ENCODE measurements at places on chromosomes 13 and 19.

GRCh38 chr19:39870171-39870971 lies 24.2 kb upstream of the FBL start:
- peak; percentile 77 for DNase-seq

DNA sequence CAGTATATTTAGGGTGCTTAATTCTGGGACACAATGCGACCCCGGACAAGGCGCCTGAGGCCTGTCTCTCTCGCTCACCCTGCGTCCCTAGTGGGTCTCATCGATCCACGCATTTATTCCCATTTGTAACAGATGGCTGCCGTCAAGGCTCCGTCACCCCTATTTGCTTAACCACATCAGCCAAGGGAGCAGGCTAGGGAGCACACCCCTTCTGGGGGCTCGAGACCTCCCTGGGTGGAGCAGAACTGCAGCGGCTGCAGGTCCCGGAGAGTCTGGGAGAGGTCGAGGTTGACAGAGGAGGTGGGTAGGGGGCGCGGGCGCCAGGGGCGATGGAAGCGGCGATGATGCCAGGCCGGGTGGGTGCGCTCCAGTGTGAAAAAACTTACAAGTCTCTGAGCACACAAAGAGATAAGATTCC lies 507 bp downstream of the ALG5 start:
- DNase-seq: peak; percentile 47

DNA sequence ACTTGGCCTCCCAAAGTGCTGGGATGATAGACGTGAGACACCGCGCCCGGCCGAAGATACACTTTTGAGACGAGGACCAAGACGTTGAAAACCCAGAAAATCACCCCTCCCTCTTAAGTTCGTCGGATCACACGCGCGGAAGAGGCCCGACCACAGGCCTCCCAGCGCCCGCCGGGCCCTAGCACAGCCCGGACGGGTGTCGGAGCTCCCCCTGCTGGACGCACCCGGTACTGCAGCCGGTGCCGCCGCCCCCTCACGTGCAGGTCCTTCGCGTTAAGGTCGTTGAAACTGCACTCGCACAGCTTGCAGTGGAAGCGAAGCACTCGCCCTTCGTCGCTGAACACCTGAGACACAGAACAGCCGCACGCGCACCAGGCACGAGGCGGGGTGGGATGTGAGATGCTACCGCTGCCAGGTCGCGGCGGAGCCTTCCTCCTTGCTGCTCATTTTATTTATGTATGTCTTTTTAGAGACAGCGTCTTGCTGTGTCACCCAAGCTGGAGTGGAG lies 35.7 kb upstream of the MATK start:
- DNase-seq: peak; percentile 19

- no peak for DNase-seq
These were observed 881 bp downstream of the ARHGAP33 start for GRCh38 chr19:35776102-35776788.

GRCh38 chr13:28872427-28873176 lies 52.5 kb downstream of the MTUS2 start:
- DNase-seq: no peak

GRCh38 chr13:28355822-28356371 lies 139.0 kb downstream of the FLT1 start:
- no peak for DNase-seq

DNA sequence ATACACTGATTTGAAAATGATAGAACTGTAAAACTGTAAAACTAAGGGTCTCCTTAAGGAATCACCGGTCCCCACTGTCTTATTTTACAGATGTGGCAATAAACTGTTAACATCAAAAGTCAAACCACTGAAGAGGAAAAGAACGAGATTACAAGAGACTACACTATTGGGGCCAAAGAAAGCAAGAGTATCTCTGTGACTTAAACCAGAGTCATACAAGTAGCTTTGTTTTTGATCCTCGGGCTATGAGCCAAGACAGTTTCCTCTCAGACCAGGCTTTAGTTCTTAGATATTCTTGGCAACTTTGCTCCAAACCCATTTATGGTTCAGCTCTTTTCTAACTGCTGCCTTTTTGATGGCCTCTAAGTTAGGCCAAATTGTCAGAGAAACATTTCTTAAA lies 113.8 kb downstream of the TBC1D4 start:
- DNase-seq: no peak

DNA sequence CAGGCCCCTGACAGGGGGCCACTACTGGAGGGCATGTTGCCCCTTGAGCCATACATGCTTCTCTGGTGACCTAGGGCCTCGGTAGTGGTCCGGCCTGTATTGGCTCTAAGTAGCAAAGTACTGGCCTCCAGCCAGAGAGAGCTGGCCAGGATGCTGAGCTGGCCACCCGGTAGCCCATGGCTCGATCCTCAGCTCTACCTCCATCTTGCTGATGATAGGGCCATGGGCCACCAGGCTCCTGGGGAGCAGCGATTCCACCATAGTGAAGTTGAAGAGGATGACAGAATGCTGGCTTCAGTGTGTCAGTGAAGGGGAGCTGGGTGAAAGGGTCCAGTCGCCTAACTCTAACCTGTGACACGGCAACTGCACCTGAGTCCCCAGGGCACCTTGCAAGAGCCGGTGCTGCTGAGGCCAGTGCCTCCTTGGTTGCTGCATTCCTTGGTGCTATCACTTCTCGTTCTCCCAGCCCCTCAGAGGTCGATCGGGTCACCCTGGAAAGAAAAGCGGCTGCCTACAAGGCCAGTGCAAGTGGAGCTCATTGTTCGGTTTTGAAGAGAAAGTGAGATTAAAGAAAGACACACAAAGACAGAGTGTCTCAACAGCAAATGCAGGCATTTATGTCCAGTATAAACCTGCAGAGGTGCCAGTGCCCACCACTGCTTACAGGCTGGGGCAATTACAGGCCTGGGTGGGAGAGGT lies 5.0 kb downstream of the FPR3 start:
- no peak for DNase-seq

- DNase-seq: no peak
These were observed 22.8 kb upstream of the GAS6 start for GRCh38 chr13:113886561-113887112.

GRCh38 chr19:35149463-35149862 lies 5.1 kb upstream of the FXYD5 start:
- no peak for DNase-seq
